ENCODE measurements at places on chromosomes 6 and 20. TPM values are rescaled to one million over a fixed set of nuclear protein-coding genes. Genes with fewer than 3 reads are reported as not detected.

GRCh38 chr6:158894193-158894592 lies 75.0 kb upstream of the EZR start:
- no peak for DNase-seq

DNA sequence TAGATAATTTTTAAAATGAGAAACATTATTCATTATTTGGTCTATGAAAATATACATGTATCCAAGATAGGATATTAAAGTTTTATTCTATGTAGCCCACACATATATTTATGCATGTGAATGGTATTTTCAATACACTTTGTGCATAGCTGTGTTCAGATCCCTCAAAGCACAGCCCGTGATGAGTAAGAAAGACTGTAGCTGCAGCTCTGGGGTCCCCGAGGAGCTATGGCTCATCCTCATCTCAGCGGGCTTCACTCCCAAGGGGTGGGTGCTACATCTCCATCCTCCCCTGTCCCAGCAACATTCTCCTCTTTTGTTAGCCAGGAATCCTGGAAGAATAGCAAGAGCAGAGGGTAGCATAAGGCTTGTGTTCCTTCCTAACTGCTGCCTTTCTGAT lies 130.8 kb downstream of the SAMD5 start:
- DNase-seq: no peak

DNA sequence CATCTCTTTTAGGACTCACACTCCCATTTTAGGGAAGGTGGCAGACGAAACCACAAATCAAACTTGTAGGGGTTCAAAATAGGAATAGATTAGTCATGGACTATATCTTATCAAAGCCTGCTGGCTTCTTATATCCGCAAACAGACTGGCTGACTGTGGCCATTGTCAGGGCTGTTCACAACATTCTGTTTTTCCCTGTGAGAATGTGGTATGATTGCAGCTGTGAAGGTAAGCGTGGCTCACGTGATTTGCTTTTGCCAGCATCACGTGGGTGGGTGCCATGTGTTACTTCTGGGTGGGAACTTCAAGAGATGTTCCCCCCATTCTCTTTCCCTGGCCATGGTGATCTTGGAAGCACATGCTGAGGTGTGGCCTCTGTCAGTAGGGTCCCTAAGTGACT lies 5.9 kb downstream of the IP6K3 start:
- DNase-seq: no peak

DNA sequence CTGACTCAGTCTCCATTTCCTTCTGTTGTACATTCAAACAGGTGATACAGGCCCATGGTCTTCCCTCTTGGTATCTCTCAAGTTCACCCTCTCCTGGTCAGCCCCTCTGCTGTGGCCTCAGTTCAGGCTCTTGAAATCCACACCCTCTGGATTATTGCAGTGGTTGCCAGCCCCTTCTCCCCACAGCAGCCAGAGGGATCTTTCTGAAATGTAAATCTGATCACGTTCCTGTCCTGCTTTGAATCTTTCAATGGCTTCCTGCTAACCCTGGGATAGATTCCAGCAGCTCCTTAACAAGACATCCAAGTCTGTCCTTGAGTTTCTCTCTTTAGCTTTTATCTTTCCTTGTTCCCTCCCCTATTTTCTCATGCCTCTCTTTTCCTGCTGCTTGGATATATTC lies 22.2 kb downstream of the CHMP4B start:
- DNase-seq: no peak

GRCh38 chr6:142265476-142265875 lies 36.3 kb upstream of the ADGRG6 start:
- no peak for DNase-seq

DNA sequence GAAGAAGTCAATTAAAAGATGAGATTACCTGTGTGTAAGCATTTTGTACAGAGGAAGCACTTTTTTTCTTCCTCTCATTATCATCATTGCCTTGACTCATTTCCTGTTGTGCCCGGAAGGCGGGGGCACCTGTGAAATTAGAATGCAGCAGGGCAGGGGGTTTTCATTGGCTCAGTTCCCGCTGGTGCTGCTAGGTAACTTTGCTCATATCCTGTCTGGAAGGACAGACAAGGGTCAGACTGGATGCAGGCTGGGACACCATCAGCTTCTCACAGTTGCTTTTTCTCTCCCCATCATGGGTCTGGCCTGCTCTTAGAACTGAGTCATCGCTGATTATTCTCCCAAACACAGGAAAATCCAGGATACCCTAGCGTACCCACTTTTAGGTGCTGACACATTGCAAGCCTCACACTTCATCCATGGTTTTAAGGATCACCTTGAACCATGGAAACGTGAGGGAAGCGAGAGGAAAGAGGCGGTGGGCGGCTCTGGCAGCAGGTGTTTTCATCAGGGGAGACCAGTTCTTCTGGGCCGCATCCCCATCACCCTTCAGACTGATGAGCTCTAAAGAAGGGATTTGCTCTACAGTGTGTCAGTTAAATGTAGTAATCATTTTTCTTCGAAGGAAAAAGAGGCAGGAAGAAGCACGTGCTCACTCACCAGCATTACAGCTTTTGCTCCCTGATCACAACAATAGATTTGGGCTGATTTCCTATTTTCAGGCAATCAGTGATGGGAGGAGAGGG lies 195.7 kb upstream of the SASH1 start:
- no peak for DNase-seq

DNA sequence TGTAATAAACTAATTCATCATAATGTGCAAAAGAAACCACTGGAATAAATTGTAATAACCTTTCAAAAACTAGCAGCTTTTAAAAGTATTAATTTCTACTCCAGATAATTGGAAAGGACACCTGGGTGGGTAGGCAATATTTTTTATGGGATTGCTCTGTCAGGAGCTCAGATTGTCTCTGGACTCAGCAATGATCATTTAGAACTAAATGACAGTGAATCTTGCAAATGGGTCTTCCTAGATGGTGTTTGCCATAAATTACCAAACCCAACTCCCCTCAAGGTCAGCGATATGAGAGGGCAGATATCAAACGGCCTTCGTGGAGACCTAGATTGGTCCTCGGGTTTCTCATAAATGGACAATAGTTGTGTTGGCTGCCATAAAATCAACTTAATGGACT lies 181.9 kb downstream of the HS3ST5 start:
- no peak for DNase-seq

DNA sequence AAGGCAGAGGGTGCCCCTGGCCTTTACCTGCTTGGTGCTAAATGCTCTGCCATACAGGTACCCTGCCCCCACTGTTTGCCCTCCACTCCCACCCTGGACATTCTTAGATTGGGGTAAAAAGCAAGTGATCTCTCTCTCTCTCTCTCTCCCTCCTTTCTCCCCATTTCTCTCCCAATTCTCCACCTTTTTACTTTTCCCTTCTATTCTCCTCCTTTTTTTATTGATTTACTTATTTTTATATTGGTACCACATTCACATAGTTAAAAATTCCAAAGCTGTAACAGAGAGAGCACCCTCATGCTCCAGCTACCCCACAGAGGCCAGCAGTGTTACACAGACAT lies 37.7 kb upstream of the ID1 start:
- no peak for DNase-seq

DNA sequence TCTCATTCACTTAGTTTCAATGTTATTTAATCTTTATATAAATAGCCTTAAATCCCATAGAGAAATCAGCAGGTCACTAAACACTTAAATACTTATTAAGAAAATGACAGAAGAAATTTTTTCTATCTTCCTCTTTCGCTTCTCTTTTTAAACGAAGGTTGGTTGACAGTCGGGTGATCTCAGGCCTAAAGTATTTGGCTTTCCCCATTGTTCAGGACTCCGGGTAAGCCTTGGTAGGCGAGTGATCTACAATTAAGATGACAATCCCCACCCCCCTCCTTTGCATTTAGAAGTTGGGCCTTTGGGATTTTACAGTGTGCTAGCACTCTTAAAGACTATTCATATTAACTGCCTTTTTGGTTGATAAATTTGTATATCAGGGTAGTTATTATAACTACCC lies 19.7 kb upstream of the UTRN start:
- no peak for DNase-seq

DNA sequence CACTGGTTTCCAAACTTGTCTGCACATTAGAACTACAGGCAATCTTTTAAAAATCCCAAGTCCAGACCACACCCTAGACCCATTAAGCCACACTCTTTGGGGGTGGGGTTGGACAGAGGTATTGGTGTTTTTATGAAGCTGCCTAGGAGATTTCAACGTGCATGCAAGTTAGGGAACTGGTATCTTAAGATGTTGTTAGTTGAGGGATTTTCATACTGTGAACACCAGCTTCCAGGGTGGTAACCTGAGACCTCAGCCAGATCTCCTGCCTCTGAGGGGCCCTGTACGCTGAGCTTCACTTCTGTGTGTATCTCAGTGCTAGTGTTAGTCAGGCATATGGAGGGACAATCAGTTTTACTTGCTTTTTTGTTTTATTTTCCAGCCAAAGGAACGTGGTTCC lies 138.0 kb downstream of the UTRN start:
- no peak for DNase-seq

The MAP3K7 gene
- total RNA-seq: 37.6 TPM

The SNRPB2 gene
- total RNA-seq: 52.1 TPM

The POU3F2 gene
- not detected for total RNA-seq

DNA sequence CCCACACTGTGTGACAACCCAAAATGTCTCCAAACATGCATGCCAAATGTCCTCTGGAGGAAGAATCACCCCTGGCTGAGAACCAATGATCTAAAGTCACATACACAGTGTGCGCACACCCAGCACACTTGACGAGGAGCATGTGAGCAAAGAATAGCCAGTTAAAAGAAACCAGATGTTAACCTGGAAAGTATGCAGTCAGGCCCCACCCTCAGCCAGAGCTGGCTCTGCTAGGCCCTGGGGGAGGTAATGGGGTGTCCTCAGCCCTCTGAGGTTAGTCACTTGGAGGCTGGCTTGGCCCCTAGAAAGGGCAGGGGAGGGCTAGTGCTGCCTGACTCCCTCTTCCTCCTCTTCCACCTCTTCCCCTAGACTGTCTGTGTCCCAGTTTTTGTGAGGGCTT lies 15.2 kb upstream of the GUCA1A start:
- DNase-seq: no peak

The SYTL3 gene
- 2.7 TPM for total RNA-seq

- DNase-seq: no peak
Measured at GRCh38 chr6:152117156-152118133, 310.0 kb downstream of the ESR1 start.

The MROH8 gene
- total RNA-seq: 18.0 TPM

GRCh38 chr6:15961635-15962448 lies 167.0 kb upstream of the MYLIP start:
- DNase-seq: no peak

DNA sequence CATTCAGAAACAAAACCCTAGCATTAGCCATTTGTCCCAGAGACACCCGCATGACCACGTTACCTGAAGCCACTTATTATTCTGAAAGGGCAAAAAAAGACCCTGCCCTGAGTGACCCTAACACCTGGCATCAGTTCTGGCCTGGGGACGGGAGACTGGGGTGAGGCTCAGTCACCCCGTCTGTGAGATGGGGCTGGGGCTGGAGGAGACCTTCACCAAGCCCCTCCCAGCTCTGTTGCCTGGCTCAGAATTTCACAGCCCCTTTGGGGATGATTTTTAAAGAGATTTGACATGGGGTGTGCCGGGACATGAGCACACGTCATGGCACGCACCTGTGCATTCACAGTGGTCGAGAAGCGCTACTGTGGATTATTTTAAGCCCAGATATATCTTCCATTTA lies 1.4 kb upstream of the BPIFB6 start:
- DNase-seq: no peak

DNA sequence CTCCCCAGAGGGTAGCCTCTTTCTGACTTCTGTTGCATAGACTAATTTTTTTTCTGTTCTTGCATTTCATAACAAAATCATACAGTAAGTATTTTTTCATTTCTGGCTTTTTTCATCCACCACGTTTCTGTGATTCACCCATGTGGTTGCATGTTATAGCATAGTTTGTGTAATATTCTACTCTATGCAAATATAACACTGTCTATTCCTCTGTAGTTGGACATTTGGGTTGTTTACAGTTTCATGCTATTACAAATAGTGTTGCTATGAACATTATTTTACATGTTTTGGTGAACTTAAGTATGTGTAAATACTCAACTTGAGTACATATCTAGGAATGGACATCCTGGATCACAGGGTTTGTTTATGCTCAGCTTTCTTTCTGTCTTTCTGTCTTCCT lies 187.2 kb upstream of the KCNG1 start:
- DNase-seq: no peak

The LTV1 gene
- total RNA-seq: 6.3 TPM

DNA sequence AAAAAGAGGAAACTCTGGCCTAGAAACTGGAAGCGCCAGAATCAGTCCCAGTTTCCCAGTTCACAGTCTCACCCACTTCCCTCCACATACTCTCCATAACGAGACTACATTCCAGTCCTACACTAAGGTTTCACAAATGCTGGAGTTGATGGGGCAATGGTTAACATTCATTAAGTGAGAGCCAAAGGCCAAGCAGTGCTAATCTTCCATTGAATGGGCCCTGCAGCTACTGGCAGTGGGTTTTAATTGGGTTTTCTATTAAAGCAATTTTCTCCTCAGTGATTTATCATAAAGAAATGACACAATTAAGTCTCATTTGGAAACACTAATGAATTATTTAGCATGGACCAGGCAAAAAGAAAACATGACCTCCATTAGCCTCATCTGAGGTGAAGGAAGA lies 20.8 kb upstream of the NRSN1 start:
- no peak for DNase-seq

DNA sequence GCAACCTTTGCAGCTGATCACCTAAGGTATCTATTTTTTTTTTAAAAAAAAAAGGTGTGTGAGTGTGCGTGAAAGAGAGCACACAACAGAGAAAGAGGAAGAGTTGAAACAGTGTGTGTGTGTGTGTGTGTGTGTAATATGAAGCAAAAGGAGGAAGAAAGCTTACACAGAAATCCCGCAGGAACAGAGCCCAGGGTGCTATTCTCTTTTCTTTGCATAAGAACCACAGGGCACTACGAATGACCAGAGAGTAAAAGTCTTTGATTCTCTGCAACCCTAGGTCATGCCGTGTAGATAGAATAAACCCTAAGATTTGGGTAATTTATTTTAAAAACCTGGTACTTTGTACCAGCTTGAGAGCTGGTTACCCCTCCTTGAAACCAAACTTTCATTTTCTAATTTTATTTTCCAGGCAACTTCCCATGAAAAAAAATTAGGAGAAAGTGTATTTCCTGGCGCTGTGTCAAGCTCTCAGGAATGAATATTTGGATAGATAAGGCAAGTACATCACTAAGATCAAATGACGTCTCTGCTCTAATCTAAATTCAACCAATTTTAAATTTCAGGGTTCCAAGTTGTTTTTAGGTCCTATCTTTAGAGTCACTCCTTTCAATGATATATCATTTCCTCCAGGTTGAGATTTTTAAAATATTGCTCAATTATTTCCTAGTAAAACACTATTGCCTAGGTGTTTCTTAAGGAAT lies 47.9 kb upstream of the ID4 start:
- no peak for DNase-seq

DNA sequence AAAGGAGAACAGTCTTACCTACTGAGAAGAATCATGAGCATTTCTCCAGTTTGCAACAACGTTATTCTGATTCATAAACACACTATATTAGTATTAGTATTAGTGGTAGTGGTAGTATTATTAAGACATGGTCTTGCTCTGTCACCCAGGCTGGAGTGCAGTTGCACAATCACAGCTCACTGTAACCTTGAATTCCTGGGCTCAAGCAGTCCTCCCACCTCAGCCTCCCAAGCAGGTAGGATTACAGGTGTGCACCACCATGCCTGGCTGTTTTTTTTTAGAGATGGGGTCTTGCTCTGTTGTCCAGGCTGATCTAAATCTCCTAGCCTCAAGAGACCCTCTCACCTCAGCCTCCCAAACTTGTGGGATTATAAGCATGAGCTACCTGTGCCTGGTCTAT lies 363.5 kb downstream of the SAMD5 start:
- DNase-seq: no peak

GRCh38 chr20:39516964-39517363 lies 554.8 kb downstream of the DHX35 start:
- no peak for DNase-seq
